DND-41 (cell line): ENCODE measurements at places on chromosomes 13 and 19.

DNA sequence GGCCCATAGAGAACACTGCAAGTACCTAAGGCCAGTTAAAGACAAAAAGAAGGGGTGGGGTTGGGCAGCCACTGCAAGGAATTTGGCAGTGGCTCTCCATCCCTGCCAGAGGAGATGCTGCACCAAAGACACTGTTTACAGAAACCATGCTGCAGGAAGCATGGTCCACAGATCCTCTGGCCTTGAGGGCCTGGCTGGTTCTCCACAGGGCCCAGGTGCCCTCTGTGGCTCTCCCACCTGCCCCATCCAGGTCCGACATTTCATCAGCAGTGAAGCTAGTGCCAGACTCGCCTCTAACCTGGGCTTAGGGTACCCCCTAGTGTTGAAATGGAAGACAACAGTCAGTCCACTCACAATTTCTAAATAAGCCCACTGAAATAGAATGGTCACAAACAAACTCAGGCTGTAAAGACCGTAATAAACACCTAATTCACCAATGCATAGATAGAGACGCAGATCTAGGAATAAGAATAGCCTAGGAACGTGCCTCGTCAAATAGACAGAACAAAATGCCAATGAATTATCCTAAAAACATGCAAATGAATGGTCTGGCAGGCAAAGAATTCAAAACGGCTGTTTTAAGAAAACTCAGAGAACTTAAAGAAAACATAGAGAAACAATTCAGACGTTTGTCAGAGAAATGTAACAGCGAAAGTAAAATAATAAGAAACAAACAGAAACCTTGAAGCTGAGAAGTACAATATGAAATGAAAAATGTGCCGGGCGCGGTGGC, 23.3 kb downstream of the LYPD4 start:
- peak; percentile 43 for DNase-seq

DNA sequence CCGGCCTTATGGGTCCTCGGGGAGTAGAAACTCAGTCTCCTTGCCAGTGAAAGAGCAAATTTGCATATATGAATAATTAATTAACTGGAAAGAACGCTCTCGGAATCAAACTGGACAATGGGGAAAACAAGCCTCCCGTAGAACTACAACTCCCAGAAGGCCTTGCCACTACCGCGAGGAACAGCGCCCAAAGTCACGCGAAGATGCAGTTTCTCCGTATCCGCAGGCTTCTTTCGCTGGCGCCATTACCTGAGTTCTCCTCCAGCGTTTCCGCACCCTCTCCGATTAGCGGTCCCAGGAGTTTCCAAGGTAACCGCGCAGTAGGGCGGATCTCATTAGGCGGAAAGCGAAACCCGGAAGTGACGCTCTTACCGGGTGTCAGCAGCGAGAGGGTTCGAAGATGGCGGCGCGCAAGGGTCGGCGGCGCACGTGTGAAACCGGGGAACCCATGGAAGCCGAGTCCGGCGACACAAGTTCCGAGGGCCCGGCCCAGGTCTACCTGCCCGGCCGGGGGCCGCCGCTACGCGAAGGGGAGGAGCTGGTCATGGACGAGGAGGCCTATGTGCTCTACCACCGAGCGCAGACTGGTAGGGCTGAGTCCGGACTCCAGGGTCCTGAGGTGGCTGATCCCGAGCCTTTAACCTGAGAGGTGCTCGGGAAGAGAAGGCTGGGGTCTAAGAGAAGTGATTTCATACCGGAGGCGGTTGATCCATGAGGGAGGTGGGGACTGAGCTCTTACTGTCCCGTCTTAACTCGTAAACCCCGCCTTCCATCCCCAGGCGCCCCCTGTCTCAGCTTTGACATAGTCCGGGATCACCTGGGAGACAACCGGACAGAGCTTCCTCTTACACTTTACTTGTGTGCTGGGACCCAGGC, at the start of gene GRWD1:
GRWD1 (plus strand) TSS at position 378 of the 876 bp plus-strand sequence; CDS start at position 401, 23 bp downstream.
- DNase-seq = peak; percentile 98

- no peak for DNase-seq
Observed at GRCh38 chr13:31719214-31719613, 20.1 kb upstream of the RXFP2 start.

DNA sequence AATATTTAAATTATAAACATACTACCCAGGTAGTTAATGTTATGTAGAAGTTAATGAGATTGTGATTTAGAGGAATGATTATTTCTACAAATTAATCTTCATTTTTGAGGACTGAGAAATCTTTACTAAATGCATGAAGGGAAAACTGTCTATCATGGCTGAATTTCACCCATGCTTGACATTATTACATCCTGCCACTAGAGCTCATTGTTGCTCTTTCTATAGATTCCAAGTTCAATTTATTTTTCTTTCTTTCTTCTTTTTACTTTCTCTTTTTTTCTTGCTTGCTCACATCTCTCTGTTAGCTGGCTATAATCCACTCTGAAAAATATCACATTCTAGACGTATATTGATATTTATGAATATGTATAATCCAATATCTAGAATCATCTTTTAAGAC, 505.0 kb upstream of the KLHL1 start:
- DNase-seq = no peak

- DNase-seq = no peak
Observed at GRCh38 chr13:106709522-106709921, 141.6 kb upstream of the ARGLU1 start.

GRCh38 chr19:3250675-3251074, 26.2 kb downstream of the CELF5 start:
- DNase-seq = peak; percentile 57

DNA sequence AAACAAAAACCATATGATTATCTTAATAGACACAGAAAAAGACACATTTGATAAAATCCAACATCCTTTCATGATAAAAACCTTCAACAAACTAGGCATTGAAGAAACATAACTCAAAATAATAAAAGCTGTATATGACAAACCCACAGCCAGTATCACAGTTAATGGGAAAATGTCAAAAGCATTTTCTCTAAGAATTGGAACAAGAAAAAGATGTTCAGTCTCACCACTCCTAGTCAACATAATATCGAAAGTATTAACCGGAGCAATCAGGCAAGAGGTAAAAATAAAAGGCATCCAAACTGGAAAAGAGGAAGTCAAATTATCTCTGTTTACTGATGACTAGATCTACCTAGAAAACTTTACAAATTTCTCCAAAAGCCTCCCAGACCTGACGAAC, 684.2 kb upstream of the SPRY2 start:
- DNase-seq = no peak

GRCh38 chr19:30888937-30889336, 460.3 kb downstream of the TSHZ3 start:
- DNase-seq = no peak

- DNase-seq = no peak
Observed at GRCh38 chr19:45456500-45456815, 11.3 kb upstream of the FOSB start.
